Activated naive CD8-positive, alpha-beta T cell treated with anti-CD3 and anti-CD28 coated beads for 36 hours (primary cell): ENCODE measurements at places on chromosomes 16 and 17. TPM values are rescaled to one million over a fixed set of nuclear protein-coding genes. Genes with fewer than 3 reads are reported as not detected.

DNA sequence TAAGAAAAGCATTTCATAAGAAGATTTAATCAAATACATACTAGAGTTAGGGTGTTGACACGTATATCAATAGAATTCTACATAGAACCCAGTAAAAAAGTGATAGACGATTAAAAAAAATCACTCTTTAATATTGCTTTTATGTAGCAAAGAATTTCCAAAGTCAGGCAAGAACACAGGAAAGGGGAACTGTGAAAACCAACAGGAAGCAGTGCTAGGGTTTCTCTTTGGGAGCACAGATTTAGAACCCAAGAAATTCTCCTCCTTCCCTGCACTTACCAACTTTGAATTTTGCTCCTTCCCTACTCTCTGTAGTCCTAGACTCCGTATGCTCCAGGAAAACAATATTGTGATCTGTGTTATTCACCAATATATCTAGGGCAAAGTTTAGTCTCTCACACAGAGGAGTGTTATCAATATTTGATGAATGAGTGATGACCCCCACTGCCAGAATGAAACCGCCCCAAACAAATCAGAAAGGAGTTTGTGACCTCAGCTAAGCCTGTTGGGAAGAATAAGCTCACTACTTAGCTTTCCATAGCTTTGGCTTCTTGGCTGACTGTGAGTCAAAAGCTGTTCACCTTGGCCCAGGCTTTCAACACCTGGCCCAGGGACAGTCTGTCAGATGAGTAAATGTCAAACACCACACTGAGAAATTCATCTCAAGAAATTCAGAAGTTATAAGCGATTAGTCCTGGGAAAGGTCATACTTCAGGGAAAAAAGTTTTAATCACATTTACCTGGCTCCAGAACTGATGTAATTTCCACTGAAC is 8.6 kb downstream of the RFWD3 start:
- peaks cover 65% of the 10 kb centered on the region for H3K36me3 ChIP-seq
- no peak overlapping the region for H3K27ac ChIP-seq
- no peak for DNase-seq
- H3K27me3 ChIP-seq = no peaks in the 10 kb centered on the region
- peak overlapping the region; percentile 25 for H3K4me3 ChIP-seq
- peaks cover 69% of the 10 kb centered on the region for H3K4me1 ChIP-seq

GRCh38 chr17:47670064-47670463 is 20.3 kb downstream of the KPNB1 start:
- peaks cover 33% of the 10 kb centered on the region for H3K4me1 ChIP-seq
- H3K27ac ChIP-seq = peak overlapping the region; percentile 66
- no peak overlapping the region for H3K4me3 ChIP-seq
- peaks cover 75% of the 10 kb centered on the region for H3K36me3 ChIP-seq

DNA sequence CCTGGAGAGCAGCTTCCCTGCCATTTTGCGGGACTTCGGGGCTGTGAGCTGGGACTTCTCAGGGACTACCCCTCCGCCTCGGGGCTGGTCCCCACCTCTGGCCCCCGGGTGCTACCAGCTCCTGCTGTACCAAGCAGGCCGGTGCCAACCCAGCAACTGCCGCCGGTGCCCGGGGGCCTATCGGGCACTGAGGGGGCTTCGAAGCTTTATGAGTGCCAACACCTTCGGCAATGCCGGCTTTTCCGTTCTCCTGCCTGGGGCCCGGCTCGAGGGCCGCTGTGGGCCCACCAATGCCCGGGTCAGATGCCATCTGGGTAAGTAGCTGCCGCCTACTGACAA is 1.3 kb downstream of the ASPHD1 start:
- no peak overlapping the region for H3K4me3 ChIP-seq
- DNase-seq = no peak
- H3K27me3 ChIP-seq = peaks cover 32% of the 10 kb centered on the region
- H3K36me3 ChIP-seq = no peaks in the 10 kb centered on the region
- H3K27ac ChIP-seq = no peak overlapping the region

DNA sequence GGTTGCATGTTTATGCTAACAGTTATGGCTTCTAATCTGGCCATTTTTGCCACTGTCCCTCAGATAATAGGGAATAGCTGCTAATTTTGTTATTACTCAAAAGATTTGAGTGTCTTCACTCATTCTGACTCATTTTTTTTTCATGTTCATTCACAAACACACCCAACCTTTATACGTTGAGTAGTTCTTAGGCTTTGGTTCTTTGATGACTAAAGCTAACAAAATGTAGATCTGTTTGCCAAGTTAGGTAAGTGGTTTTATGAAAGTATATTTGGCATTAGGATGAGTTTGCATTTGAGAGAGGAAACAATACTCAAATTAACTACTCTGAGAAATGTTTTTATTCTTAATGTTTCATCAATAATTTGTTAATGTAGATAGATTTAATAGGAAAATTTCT is 3.6 kb downstream of the MAP2K4 start:
- peaks cover 27% of the 10 kb centered on the region for H3K36me3 ChIP-seq
- no peak overlapping the region for H3K4me3 ChIP-seq
- no peaks in the 10 kb centered on the region for H3K27me3 ChIP-seq
- DNase-seq = no peak
- no peak overlapping the region for H3K27ac ChIP-seq
- peaks cover 71% of the 10 kb centered on the region for H3K4me1 ChIP-seq

DNA sequence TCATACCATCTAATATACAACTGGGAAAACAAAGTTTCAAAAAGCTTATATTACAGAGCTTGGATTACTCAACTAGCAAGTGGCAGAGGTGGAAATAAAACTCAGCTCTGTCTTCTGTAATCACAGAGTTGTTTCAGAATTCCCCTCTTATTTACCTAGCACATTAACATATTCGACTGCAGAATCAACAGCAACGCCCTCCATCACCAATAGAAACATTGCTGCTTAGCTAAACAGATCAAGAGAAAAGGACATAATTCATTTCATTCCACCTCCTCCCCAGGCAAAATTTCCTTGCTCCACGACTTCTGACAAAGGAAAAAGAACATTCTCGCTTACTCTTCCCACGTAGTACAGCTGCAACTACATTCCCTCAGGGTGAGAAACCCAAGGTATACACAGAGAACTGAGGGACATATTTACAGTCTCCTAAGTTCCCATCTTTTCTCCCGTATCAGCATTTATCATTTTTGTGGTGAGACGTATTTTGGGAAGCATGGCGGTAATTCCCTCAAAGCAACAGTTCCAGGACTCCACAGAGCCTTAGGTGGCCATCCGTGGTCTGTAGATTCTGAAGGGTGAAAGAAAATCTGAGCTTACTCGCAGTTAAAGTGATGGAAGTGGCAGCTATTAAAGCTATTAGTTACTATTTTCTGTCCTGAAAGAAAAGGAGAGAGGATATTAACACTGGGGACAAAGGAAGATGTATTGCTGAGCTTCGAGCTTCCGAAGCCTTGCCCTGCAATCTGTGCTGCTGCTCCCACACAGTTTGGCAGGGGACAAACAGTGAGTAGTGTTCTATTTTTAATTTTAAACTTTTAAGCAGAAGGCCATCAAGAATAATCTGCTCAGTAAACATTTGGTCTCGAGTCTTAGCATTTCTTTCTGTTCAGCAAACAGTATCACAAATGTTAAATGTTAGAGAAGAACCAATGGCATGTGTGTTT is 1296.2 kb downstream of the CDH8 start:
- H3K27me3 ChIP-seq = no peaks in the 10 kb centered on the region
- H3K36me3 ChIP-seq = no peaks in the 10 kb centered on the region
- no peak overlapping the region for H3K4me3 ChIP-seq
- no peaks in the 10 kb centered on the region for H3K4me1 ChIP-seq
- DNase-seq = no peak

DNA sequence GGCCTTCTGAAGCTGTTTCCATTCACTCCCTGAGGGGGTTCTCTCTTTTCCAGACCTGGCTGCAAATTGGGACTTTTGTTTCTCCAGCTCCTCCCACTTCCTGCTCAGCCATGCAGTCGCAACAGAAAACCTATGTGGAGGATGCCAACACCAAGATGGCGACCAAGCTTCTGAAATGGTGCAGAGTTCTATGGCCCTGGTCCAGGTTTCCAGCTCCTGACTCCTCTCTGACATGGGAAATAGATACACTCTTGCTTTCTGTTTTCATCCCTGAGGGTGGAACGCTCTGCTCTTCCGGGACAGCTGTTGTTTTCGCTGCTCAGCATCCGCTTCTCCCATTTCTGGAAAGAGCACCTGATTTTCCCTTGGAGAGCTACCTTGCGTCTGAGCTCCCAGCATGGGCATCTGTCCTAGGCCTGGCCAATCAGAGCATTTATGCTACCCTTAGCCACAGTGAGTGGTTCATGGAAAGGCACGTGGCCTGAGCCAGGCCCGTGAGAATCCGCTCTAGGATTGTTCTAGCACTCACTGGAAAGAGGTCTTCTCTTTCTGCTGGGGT is 8.1 kb downstream of the GPRC5B start:
- DNase-seq = no peak
- no peaks in the 10 kb centered on the region for H3K36me3 ChIP-seq
- H3K4me1 ChIP-seq = no peaks in the 10 kb centered on the region
- peaks cover 13% of the 10 kb centered on the region for H3K27me3 ChIP-seq
- H3K4me3 ChIP-seq = no peak overlapping the region

- no peaks in the 10 kb centered on the region for H3K36me3 ChIP-seq
- no peak overlapping the region for H3K27ac ChIP-seq
- H3K4me3 ChIP-seq = no peak overlapping the region
- no peaks in the 10 kb centered on the region for H3K27me3 ChIP-seq
Observed at GRCh38 chr16:13453325-13453724, 466.6 kb upstream of the ERCC4 start.

GRCh38 chr16:88353232-88353631 is 29.5 kb upstream of the ZNF469 start:
- no peaks in the 10 kb centered on the region for H3K27me3 ChIP-seq
- no peak for DNase-seq
- peaks cover under 1% of the 10 kb centered on the region for H3K4me1 ChIP-seq

- DNase-seq = no peak
- H3K27ac ChIP-seq = no peak overlapping the region
- H3K27me3 ChIP-seq = peaks cover 20% of the 10 kb centered on the region
Observed at GRCh38 chr17:73933164-73933766, 270.2 kb upstream of the RPL38 start.

- H3K4me1 ChIP-seq = peaks cover 11% of the 10 kb centered on the region
- no peak overlapping the region for H3K27ac ChIP-seq
- H3K36me3 ChIP-seq = peaks cover 5% of the 10 kb centered on the region
- DNase-seq = no peak
- no peak overlapping the region for H3K4me3 ChIP-seq
- no peaks in the 10 kb centered on the region for H3K27me3 ChIP-seq
Observed at GRCh38 chr17:60321336-60322055, 70.4 kb downstream of the USP32 start.

- no peak overlapping the region for H3K27ac ChIP-seq
- no peak overlapping the region for H3K4me3 ChIP-seq
- H3K36me3 ChIP-seq = no peaks in the 10 kb centered on the region
Observed at GRCh38 chr16:80299416-80299815, 241.4 kb upstream of the DYNLRB2 start.

DNA sequence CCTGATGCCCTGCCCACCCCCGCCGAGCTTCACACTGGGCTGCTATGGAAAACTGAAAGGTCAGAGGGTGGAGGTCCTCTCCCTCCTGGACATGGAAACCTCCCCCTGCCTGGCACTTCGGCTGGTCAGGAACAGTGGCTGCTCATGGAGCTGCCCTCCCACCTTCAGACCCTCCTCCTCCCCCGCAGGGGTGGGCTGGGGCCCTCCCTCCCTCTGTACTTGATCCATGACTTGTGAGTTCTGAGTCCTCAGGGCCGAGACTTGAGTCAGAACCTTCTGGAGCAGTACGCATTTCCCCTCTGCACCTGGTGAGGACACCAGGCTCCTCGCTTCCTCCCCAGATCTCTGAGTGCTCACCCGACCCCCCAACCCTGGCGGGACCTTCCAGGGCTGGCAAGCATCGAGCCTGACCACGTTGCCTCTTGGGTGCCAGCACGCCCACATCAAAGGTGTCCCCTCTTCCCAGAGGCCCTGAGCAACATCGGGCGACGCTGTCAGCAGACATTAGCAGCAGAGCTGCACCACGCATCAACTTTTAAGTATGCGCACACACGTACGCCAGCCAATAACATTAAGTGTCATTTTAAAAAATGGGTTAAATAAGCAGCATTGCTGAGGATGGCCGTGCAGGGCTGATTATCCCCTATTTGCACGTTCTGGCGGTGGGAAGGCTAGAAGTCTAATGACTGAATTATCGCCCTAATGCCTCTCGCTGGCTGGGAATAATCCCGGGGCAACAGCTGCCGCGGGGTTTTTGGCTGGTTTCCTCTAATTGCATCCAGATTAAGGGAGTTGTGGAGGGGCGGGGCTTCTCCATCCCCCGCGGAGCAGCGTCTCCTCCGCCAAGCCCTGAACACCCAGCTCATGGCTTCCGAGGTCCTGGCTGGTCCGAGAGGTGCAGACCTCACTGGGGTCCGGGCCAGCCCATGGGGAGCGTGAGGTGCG is 98.0 kb downstream of the TBC1D16 start:
- H3K36me3 ChIP-seq = no peaks in the 10 kb centered on the region
- H3K4me3 ChIP-seq = no peak overlapping the region
- H3K27ac ChIP-seq = no peak overlapping the region

DNA sequence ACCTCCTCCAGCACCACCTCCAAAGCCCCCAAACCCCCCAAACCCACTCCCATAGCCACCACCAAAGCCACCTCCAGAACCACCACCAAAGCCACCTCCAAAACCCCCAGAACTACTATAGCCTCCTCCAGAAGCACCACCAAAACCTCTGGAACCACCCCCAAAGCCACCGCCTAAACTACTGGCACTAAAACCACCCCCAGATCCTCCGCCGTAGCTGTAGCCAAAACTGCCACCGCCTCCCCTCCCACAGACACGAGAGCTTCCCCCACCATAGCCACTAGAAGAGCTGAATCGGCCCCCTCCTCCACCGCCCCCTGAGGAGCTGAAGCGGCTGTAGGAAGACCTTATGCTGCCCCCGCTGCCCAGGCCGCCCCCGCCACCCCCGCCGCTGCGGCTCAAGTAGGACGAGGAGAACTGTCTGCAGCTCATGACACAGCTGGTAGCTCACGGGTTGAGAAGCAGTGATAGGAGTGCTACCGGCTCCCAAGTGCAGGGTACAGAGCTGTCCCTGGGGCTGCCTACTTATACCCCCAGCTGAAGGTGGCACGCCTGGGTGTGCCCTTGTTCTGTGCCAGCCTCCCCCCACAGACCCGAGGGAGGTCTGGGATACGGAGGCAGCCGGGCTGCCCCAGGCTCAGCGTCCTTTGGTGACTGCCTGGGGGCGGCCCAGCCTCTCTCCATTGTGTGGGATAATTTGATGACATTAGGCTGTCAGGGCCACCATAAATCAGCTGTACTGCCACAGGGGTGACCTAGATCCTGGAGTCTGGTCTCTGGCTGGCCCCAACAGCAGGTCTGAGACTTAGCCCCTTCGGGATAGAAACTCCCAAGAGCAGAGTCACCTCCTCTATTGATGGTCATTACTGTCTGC is at the start of gene KRT9:
KRT9 (minus strand) TSS at position 499 of the 874 bp plus-strand sequence; CDS start at position 432, 67 bp downstream.
- H3K4me1 ChIP-seq = peaks cover 8% of the 10 kb centered on the region
- H3K36me3 ChIP-seq = peaks cover 6% of the 10 kb centered on the region
- H3K27me3 ChIP-seq = peaks cover 57% of the 10 kb centered on the region
- DNase-seq = no peak

- peaks cover 16% of the 10 kb centered on the region for H3K4me1 ChIP-seq
- peak overlapping the region; percentile 69 for H3K27ac ChIP-seq
- peak; percentile 43 for DNase-seq
Observed at GRCh38 chr16:88662222-88662842, 559 bp downstream of the MVD start.

The KRT31 gene
- not detected for total RNA-seq

The TAT gene
- not detected for total RNA-seq

The PIPOX gene
- 2.0 TPM for total RNA-seq

The SLC35G6 gene
- not detected for total RNA-seq

The SEZ6 gene
- total RNA-seq = not detected

The OTOP3 gene
- not detected for total RNA-seq

The GGT6 gene
- total RNA-seq = not detected

The IRX5 gene
- total RNA-seq = not detected

The EXOC7 gene
- total RNA-seq = 81.2 TPM

The HEXD gene
- 20.3 TPM for total RNA-seq

The TNRC6C gene
- total RNA-seq = 16.2 TPM

The COA3 gene
- total RNA-seq = 42.0 TPM

The ADAP2 gene
- total RNA-seq = 0.19 TPM

The ETV4 gene
- 7.5 TPM for total RNA-seq

The GJC1 gene
- total RNA-seq = 6.9 TPM
